Fibroblast of lung (primary cell): ENCODE measurements at places on chromosomes 3 and 15.

DNA sequence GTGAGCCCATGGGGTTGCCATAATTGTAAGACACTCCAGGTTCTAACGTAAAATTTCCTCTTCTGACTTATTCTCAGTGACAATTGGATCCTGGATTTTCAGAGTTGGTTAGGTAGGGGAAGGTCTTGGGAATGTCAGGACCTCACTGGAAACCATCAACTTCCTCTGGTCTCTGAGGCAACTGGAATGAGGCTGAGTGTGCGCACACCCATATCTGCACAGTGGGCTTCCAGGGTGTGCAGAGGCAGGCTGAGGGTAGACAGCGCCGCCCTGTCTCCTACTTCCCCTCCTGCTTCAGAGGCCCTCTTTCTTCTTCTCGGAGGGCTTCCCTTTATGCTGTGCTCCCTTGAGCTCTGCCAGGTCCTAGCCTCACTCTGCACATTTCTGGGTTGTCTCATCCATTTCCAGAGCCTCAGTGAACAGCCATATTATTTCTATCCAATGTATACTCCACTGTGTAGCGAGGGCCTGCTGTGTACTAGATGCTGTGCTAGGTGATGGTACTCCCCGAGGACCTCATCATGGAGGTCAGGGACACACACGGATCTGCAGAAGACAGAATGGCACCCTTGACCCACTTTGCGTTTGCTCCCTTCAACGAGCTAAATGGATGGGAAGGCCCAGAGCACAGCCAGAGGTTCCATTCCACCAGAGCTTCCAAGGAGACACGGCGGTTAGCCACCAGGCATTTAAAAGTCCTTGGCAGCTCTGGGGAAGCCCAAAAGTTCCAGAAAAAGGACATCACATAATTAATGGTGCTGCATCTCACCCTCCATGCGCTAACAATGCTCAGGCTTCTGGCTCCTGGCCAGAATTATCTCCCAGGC, 18.3 kb downstream of the ACAA1 start:
- DNase-seq = no peak

DNA sequence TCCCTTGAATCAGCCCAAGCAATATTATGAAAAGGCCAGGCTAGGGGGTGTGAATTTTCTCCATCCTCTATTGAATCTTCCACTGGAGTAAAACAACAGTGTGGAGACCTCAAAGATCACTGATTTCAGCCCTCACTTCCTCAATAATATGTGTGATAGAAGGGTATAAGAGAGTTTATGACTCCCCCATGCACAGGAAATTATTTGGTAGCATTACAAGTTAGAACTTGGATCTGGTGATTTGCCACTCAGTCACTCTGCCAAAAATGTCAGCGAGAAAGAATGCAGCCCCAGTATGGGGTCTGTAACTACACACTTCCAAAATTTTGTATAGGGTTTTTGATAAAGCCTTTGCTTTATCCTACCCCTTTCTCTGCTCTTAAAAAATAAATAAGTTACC, 81.0 kb upstream of the KCNMB2 start:
- DNase-seq = peak; percentile 14

GRCh38 chr15:62887113-62887570, 155.4 kb upstream of the TPM1 start:
- DNase-seq = peak; percentile 61

DNA sequence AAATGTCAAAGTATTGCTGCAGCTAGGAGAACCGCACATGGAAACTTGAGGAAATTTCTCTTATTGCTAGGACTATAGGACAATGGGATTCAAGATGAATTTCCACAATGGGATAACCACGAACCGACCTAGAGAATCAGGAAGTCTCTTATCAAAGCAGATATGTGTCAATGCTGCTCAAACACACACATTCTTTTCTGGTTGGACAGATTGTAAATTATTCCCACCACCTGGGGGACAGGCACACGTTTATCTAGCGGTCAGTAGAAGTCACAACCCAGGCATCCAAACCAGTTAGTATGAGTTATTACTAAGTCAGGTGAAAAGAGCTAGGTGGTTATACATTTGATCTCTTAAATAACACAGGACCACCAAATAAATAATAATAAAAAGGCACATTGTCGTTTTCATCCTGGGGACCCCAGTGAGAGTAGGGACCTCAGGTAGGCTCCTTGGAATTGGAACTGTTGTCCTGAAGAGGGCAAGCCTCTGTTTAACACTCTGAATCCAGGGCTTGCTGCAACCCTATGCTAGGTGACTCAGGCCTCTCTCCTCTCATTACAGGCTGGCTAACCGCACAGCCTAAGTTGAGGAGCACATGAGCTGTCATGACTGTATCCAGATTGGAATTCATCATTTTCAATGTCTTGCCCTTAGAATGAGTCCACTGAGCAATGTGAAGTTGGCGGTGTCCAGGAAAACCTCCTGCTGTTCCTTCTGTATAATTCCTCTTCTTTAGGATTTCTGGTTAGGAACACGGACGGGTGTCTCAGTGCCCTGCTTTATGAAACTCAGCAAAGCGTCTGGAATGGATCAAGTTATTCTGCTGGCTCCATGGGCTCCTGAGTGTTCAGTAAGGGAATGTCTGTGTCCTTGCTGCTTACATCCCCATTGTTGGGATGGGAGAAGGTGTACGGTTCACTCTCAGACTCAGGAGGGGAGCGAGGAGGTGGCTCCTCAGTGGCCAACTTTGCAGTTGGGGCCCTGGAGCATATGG, 59.0 kb downstream of the CLEC3B start:
- DNase-seq = peak; percentile 94
